A549 treated with Hydrocortisone at 1 μM for 4 hours (cell line): ENCODE measurements at places on chromosomes 4 and X. TPM values are rescaled to one million over a fixed set of nuclear protein-coding genes. Genes with fewer than 3 reads are reported as not detected.

Gene ADRA2C
- 6.8 to 10.8 TPM (median 9.7 TPM) in 5 replicates for total RNA-seq

Gene TMPRSS11D
- not detected in 5 replicates for total RNA-seq

Gene ARSJ
- total RNA-seq = 3.3 to 6.1 TPM (median 4.3 TPM) in 5 replicates

Gene PRSS12
- total RNA-seq = 0.14 to 0.24 TPM (median 0.15 TPM) in 5 replicates

Gene MGAT4D
- total RNA-seq = not detected in 5 replicates

Gene MAGEC3
- total RNA-seq = not detected in 5 replicates

Gene ASB5
- total RNA-seq = 0.03 to 0.06 TPM in 2 of 5 replicates, not detected in the others

Gene ADD1
- 79.4 to 95.1 TPM (median 85.6 TPM) in 5 replicates for total RNA-seq

Gene MAGEB10
- not detected in 5 replicates for total RNA-seq

Gene PDZD4
- total RNA-seq = 2.9 to 3.7 TPM (median 3.4 TPM) in 5 replicates

Gene PCDH18
- not detected in 5 replicates for total RNA-seq

Gene ETNPPL
- 0.05 TPM in 1 of 5 replicates, not detected in the others for total RNA-seq

Gene TMPRSS11B
- total RNA-seq = not detected in 5 replicates

Gene SLC6A8
- 10.0 to 14.5 TPM (median 12.6 TPM) in 5 replicates for total RNA-seq

Gene SHOX
- not detected in 5 replicates for total RNA-seq

Gene SPANXC
- total RNA-seq = 0.40 to 0.76 TPM (median 0.74 TPM) in 4 of 5 replicates, not detected in the other

Gene GATA1
- total RNA-seq = not detected in 5 replicates

Gene MAOB
- total RNA-seq = 0.14 to 0.21 TPM (median 0.14 TPM) in 5 replicates

Gene XKRX
- total RNA-seq = 0.55 to 1.1 TPM (median 0.82 TPM) in 5 replicates

Gene SLC35A2
- total RNA-seq = 55.6 to 63.4 TPM (median 62.4 TPM) in 5 replicates

Gene ASMT
- 0.15 to 0.25 TPM (median 0.17 TPM) in 5 replicates for total RNA-seq

Gene SLIT2
- 0.02 to 0.06 TPM in 2 of 5 replicates, not detected in the others for total RNA-seq

Gene FOXP3
- total RNA-seq = 0.07 to 0.13 TPM (median 0.08 TPM) in 5 replicates

Gene PPBP
- total RNA-seq = 0.17 TPM in 1 of 5 replicates, not detected in the others

Gene RS1
- not detected in 5 replicates for total RNA-seq

Gene CC2D2A
- 11.6 to 14.4 TPM (median 12.5 TPM) in 5 replicates for total RNA-seq

Gene ERCC6L
- total RNA-seq = 10.3 to 15.0 TPM (median 11.2 TPM) in 5 replicates

Gene JAKMIP1
- 0.05 TPM in 1 of 5 replicates, not detected in the others for total RNA-seq

Gene NSG1
- total RNA-seq = 8.1 to 12.2 TPM (median 11.0 TPM) in 5 replicates

Gene PDLIM3
- total RNA-seq = 0.10 to 0.54 TPM (median 0.24 TPM) in 5 replicates

Gene RBBP7
- 157 to 180 TPM (median 166 TPM) in 5 replicates for total RNA-seq

Gene AFP
- total RNA-seq = 1.5 to 4.3 TPM (median 2.3 TPM) in 5 replicates
